ENCODE measurements at places on chromosomes 13 and 19.

GRCh38 chr13:88125055-88125454, 453.9 kb downstream of the SLITRK5 start:
- no peak for DNase-seq

- DNase-seq: no peak
These were observed 857 bp downstream of the IER2 start for GRCh38 chr19:13150931-13151604.

GRCh38 chr19:41159881-41160280, 33.1 kb upstream of the CYP2S1 start:
- DNase-seq: no peak

DNA sequence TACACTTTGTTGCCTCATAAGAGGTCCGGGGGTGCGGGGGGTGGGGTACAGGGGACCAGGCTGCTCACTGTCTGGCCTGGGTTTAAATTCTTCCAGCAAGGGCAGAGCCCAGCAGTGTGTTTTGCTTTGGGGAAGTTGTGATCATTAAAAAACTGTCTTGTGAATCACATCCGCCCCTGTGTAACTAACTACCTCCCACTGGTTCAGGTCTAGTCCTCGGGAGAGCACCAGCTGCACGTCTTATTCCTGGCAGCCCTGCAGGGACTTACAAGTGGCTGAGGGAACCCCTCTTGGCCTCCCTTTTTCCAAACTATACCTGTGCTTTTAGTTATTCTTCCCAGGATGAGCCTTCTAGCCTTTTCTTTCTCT, 127.5 kb downstream of the SIPA1L3 start:
- DNase-seq: no peak

DNA sequence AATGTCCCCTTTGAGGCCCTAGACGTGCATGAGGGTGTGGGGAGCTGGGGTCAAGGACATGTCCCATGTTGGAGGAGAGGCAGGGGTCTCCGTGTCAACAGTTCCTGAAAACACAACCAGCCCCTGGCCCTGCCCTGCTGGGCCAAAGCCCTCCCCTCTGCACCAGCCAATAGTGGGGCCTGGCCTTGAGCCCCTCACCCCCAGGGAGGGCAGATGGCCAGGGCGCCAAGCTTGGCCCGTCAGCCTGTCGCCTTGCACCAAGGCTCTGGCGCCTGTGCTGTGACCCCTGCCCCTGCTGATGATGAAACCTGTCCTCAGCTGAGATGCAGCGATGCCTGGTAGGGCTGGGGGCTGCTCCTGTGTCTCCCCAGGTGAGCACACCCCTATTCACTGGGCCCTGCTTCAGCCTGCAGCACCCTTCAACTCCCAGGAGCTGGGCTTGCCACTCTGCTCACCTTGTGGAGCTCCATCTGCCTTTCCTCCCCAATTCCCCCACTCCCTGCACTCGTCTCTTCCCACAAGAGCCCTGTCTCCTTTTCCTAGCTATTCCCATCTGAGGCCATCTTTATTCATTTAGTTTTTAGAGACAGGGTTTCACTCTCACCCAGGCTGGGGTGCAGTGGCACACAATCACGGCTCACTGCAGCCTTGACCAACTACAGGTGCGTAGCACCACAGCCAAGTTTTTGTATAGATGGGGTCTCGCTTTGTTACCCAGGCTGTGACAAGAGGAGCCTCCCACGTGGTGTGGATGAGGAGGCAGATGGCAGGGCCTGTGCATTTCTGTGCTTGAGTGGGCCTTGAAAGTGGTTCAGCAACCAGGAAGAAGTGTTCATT, 2.1 kb upstream of the HAMP start:
- DNase-seq: no peak

DNA sequence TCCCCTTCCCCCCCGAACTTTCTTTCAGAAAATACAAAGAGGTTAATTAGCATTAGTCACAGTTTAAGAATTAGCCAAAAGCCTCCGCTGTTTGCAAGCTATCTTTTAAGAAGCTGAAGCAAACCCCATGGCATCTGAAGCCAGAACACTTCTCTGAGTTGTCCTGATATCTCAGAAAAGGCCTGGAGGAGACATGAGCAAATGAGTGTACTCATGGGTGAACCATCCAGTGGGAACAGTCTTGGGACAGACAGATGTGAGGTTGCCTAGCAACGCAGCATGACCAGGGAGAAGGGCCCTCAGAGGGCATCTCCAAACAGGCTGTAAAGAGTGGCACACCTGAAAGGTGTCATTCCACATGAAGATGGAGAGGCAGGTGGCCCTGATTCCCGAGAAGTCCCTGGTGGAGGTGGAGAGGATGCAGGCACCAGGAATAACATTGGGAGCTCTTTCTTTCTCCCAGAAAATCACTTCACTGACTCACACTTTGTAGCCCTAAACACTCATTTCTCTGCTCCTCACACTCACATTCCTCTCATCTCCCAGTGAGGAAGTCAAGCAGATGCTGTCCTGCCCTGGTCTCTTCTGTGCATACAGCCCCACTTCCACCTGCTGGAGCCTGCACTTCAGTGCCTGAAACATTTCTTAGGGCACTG, 87.0 kb upstream of the TSHZ3 start:
- DNase-seq: no peak

DNA sequence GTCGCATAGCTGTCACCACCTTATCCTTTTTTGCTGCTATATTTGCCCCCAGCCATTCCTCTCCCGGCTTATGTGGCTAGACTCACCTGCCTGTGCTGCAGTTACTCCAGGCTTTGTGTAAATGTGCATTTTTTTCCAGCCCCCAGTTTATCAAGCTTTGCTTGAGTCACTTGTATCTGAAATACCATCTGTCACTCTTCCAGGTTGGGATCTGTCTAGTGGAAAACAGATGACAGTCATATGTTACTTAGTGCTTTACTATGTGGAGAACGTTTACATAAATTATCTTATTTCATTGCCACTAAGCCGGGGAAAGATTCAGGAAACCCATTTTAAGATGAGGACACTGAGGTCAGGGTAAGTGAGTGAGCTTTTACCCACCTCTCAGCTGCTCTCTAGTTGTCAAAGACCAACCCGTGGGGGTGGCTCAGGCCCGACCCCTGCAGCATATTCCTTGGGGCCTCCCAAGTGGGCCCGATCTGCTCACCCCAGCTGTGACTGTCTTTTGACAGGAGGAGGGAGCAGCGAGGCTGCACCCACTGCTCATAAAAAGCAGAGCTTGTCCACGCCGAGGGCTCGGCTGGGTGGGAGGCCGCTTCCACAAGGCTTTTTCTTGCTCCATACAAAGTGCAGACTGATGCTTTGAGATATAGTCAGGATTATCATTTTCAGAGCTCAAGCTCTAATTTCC, 7.2 kb downstream of the GJB2 start:
- DNase-seq: no peak

GRCh38 chr13:90352763-90353162, 994.7 kb upstream of the MIR17HG start:
- no peak for DNase-seq

DNA sequence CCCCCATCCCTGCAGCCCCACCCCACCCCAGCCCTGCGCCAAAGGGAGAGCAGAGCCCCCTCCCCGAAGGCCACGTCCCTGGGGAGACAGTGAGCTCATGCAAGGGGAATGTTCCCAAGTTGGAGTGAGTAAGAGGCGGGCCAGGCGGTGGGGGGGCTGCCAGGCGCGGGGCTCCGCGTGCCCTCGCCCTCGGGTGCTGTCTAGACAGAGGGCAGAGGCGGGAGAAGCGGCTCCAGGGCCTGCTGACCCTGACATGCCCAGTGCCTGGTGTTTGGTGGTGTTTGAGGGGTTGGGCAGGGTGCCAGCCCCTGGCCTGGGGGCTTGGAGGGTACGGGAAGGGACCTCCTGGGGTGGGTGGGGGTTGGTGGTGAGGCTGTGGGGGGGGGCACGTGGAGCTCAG, 1.0 kb downstream of the FSTL3 start:
- no peak for DNase-seq

DNA sequence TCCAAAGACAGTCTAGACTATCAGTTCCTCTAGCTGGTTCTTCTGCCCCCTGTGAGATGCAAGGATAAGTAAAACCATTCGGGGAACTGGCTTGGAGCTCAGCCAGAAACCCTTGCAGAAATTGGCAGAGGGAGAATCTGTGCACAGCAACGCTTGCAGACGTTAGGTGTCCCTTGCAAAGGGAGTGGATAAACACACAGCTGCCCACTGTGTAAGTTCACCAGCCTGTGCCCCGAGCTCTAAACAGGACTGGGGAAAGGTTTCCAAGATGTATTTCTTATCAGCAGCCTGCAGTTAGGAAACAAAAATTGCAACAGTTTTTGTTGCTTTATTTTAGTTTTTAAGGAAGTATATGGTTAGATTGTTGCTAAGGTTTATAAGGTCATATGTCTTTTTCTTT, 19.0 kb upstream of the ADGRE1 start:
- DNase-seq: no peak

GRCh38 chr13:82206241-82206640, 1676.0 kb downstream of the SLITRK1 start:
- DNase-seq: no peak

GRCh38 chr19:11361771-11362731, 6.8 kb downstream of the PLPPR2 start:
- DNase-seq: no peak

DNA sequence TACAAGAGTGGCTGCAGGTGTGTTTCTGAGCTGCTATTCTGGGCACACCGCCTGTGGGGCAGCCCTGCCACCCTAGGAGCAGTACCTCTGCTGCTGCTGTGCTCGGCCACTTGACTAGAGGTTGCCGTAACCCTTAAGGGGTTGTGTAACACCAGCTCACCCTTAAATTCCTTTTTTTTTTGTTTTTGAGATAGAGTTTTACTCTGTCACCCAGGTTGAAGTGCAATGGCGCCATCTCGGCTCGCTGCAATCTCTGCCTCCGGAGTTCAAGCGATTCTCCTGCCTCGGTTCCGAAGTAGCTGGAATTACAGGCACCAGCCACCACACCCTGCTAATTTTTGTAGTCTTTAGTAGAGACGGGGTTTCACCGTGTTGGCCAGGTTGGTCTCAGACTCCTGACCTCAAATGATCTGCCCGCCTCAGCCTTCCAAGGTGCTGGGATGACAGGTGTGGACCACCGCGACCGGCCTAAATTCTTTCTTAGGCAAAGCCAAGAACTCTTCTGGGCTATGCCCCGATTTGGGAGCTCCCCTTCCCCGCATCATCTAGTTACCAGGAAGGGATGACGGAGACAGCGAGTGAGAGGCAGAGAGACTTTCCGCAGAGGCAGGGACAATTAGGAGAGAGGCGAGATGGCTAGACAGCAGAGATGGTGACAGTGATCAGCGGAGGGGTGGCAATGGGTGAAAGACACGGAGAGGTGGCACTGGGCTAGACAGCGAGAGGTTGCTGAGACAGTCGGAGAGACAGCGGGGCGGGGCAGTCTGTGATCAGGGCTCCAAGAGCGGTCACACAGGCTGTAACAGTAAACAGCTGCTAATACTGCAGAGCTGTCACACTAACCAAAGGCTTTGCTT, 4.4 kb upstream of the LILRA5 start:
- no peak for DNase-seq

GRCh38 chr13:95032121-95032520, 269.1 kb downstream of the ABCC4 start:
- DNase-seq: no peak

- no peak for DNase-seq
These were observed 182.5 kb downstream of the POU4F1 start for GRCh38 chr13:78420814-78421213.

- DNase-seq: no peak
These were observed 38.1 kb downstream of the NUFIP1 start for GRCh38 chr13:44951184-44951583.

- no peak for DNase-seq
These were observed 287.4 kb downstream of the PCDH17 start for GRCh38 chr13:57918913-57919312.

GRCh38 chr19:46744005-46744691, 1.7 kb upstream of the FKRP start:
- no peak for DNase-seq

GRCh38 chr19:31102674-31103073, 246.6 kb downstream of the TSHZ3 start:
- DNase-seq: no peak

GRCh38 chr13:34369931-34370330, 552.0 kb downstream of the RFC3 start:
- DNase-seq: no peak

- DNase-seq: no peak
These were observed 49.2 kb downstream of the DIAPH3 start for GRCh38 chr13:60114499-60115028.

DNA sequence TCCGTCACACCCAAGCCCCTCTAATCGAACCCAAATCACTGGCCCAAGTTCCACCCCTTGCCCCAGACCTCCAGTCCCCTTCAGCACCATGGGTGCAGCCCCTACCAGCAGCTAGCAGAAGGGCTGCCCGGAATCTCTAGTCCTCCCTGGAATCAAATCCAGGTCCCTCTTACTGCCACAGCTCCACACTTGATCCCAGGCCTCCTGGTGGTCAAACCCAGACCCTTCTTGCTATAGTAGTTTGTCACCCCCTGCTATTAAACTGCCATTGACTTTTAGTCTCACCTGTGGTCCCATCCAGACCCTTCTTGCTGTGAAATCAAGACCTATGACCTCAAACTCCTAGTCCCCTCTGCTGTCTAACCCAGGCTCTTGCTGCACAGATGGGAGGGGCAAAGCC, 8.7 kb downstream of the HIPK4 start:
- DNase-seq: no peak

GRCh38 chr13:29369060-29369743, 226.3 kb downstream of the SLC7A1 start:
- DNase-seq: no peak

Data from stimulated activated CD8-positive, alpha-beta memory T cell treated with anti-CD3 and anti-CD28 coated beads, Interleukin-4, amount 100 ng/mL, for 1 hour (primary cell).